ENCODE measurements at places on chromosomes 6 and 20.

GRCh38 chr20:13991311-13991710 is 897 bp upstream of the SEL1L2 start:
- DNase-seq = no peak

- no peak for DNase-seq
Measured at GRCh38 chr20:58075586-58076345, 152.7 kb downstream of the ANKRD60 start.

GRCh38 chr20:17716331-17716730 is 16.6 kb downstream of the BANF2 start:
- DNase-seq = no peak

DNA sequence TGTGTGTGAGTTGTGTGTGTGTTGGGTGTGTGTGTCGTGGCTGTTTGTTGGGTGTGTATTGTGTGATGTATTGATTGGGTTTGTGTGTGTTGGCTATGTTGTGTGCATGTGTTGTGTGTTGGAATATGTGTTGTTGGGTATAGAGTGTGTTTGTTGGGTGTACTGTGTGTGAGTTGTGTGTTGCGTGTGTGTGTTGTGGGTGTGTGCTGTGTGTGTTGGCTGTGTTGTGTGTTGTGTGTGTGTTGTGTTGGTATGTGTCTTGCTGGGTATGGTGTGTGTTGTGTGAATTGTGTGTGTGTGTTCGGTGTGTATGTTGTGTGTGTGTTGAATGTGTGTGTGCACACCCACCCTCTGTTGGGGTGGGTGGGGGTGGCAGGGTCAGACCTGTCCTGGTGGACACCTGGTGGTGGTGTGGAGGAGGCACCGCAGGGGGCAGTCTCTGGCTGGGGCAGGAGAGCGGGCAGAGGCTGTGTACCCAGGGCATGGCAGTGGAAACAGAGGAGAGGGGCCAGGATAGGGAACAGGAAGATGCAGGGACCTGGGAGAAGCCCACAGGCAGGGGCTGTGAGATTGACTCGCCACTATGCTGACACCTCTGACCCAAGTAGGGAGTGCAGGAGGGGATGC is 25.5 kb upstream of the PXDC1 start:
- peak; percentile 82 for DNase-seq

DNA sequence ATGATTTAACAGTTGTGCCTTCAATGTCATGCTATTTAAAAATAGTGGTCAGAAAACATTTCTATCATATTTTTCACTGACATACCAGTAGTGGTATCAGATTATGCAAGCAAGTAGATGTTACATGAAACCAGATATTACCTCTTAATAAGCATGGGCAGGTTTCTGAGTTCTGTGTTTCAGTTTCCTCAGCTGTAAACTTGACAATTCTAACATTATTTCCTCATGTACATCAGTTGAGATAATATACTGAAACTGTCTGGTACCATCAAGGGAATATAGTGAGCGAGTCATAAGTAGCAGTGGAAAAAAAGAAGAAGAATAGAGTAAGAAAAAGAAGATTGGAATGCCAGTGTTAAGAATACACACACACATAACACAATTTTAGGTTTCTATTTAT is 477.9 kb upstream of the MANEA start:
- no peak for DNase-seq

GRCh38 chr6:28867086-28867409 is 56.7 kb downstream of the TRIM27 start:
- DNase-seq = no peak

DNA sequence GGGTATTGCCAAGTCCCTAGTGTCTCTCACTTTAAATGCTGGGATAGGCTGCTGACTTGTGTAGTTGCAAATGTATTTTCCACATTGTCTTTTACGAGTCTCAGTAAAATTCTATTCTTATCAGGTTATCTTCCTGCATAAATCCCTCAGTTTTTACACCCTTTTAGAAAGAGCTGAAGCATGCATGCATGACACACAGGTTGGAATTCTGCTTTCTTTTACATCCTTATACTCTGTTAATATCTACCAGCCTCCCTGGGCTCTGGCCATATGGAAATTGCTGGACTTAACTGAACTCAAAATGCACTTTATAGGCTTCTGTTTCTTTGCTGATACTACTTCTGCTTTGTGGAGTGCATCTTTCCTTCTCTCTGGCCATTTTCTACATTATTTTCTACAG is 477.4 kb downstream of the FRK start:
- no peak for DNase-seq

DNA sequence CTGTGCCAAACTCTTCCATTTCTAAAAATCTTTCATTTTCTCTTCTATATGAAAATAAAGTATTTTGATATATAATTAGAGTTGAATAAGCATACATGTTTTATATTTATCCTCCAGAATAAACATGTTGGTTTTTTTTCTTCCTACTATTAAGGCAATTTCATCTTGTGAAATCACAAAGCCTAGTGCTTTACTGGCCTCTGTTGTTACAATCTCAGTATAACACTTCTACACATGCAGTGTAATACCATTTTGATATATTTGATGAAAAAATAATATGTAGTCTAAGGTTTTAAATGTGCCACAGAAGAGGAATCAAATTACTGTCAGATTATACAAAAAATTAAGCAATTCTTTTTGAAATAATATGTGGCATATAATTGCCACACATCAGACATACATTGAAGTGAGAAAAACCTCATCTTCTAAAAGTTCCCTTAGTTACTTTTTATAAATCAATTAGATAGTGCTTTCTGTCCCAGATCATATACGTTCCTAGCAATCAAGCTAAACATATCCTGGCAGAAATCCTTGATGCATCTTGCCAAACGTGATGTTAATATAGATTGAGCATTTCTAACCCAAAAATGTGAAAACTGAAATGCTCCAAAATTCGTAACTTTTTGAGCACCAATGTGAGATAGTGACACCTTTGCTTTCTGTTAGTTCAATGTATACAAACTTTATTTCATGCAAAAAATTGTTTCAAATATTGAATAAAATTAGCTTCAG is 225.1 kb upstream of the MANEA start:
- DNase-seq = no peak

DNA sequence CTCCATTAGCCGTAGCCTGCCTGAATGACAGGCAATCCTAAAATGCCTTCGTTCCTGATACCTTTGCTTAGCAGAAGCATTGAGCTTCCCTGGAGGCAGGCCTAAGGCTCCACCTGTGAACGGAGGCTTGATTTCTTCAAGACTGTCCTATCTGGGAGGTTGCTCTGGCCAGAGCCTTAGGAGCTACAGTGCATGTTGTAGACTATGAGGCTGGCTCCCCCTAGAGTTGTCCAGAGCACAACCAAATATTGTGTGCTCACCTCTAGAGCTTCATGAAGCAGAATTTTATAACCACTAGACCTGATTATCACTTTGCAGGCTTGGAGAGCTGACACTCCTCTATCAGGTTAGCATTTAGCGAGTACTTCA is 217.8 kb downstream of the MAFB start:
- DNase-seq = peak; percentile 51

DNA sequence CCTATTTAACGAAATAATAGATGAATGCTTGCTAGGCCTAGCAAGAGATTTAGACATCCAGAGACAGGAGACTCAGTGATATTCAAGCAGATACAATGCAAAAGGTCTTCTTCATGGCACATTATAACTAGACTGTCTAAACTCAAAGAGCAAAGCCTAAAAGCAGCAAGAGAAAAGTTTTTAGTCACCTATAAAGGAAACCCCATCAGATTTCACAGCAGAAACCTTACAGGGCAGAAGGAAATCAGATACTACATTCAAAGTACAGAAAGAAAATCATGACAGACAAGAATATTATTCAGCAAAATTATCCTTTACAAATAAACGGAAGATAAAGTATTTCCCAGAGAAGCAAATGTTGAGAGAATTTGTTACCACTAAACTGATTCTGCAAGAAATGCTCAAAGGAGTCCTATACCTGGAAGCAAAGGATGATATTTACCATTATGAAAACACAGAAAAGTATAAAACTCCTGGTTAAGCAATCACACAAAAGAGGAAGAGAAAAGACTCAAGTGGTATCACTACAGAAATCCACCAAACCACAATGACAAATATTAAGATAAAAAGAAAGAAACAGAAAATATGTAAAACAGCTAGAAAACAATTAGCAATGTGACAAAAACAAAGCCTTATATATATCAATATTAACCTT is 333.7 kb downstream of the MEI4 start:
- DNase-seq = no peak

DNA sequence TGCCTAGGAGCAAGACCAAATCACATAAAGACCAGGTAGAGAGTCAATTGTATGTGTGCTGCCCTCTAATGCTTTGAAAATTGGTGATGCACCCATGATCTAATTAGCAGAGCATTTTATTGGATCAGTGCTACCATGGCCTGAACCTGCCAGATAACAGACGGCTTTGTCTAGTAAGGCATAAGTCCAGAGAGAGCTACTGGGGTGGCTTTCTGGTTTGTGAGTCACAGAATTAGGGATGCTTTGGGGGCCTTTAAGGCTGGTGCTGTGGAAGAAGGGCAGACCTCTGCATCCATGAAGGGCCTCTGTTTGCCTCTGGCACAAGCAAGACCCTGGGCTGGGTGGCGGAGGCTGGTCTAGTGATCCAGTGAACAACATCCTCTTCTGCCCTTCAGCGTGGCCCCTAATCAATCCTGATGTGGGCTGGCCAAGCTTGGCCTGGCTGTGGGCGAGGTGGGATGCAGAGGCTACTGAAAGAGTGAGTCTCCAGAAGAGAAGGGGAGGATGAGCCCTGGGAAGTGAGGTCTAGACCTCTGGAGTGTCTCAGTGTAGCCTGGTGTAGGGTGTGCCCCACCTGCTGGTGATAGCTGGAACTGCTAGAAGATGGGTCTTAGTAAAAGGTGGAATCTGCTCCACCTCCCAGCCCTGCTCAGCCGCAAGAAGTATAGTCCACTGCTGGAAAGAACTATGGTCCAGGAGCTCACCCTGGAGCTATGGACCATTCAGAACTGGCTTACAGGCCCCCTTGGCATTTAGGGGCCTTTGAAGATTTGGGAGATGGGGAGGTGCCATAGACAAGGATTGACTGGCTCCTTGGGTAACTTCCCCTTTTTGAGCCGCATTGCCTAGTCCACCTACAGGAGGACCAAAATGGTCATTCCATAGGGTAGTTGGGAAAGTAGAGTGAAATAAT is 36.7 kb upstream of the AAR2 start:
- peak; percentile 90 for DNase-seq

DNA sequence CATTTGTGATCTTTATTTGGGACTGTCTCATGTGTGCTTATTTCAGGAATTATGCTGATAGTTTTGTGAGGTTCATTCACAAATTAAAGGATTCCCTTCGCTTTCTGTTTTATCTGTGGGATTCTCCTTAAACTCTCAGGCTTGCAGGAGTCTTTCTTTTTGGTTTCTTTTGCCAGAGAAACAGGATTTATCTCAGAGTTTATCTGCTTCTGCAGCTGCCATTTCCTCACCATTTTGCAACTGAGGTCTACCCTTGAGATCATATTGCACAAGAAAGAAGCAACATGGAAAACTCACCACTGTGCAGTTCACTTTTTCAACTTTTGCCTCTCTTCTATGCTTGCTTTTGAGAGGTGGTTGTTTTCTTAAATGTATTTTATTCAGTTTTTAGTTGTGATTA is 201.0 kb downstream of the PRL start:
- no peak for DNase-seq

DNA sequence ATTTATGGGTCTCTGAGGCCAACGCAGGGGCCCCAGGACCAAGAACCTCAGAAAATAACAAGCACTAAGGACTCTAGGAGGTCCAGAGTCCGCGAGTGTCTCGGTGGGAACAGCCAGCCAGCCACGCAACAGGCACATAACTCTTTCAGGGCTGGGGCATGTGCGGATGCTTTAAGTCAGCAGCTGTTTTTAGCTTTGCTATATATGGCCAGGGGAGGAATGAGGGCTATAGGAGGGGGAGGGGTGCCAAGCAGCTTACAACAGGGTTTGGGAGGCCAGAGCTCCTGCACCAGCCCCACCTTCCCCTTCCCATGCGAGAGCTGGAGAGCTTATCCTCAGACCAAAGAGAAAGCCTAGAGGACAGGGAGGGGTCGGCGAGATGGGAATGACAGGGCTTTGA is 6.2 kb downstream of the JPH2 start:
- peak; percentile 55 for DNase-seq

- no peak for DNase-seq
Measured at GRCh38 chr6:145745861-145746260, 10.5 kb upstream of the EPM2A start.

DNA sequence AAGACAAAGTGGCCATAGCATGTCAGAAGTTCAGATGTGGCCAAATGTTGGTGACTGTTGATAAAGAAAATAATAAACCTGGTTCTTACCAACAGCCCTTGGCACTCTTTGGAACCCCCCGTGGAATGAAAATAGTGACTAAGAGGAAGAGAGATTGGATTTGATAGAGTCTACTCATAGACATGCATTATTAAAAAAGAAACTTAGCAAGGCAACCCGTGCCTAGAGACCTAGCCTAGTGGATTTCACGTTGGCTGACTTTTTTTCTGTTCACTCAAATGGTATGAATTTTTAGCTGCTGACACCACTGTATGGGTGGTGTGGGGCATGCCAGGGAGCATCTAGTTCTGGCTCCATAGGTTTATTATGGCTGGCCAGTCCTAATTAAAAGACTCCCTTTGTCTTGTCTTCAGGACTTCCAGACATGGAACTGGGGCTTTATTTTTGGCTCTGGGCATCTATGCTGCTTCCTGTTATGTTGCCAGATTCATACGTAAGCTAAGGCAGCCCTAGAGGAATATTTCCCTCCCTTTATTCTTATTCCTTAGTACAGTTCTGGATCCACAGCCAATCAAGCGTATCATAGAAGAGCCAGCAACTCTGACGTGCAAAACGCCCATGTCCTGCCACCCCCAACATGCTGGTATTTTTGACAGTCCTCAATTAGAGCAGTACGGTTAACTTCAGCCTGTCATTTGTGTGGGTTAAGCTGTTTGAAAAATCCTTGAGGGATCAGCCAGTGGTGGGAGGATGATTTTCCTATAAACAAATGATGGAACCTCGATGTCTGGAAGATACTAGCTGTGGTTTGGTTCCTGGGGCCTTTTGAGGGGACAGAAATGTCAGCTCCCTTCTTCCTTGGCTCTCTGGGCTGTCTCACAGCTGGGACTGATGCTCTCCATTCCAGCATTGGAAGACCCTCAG is 127.5 kb downstream of the ISM1 start:
- no peak for DNase-seq

DNA sequence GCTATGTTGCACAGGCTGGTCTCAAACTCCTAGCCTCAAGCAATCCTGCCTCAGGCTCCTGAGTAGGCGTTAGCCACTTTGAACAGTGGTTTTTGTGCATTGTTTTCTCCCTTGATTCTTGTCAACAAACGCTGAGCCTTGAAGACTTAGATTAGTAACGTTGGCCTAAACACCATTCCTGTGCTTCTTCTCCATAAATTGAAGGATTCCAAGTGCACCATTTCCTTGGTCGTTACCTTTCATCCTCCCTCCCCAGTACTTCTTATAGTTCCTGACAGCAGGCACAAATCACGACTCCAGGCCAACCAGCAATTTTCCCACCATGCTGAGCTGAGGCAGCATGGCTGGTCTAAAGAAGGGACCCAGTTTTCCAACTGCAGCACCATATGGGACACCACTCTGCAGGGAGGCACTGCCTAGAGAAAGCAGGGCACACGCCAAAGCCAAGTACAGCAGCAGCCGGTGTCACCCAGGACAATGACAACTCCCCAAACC is 8.9 kb downstream of the RPS10 start:
- DNase-seq = no peak
